ENCODE measurements at places on chromosomes 4 and X.

DNA sequence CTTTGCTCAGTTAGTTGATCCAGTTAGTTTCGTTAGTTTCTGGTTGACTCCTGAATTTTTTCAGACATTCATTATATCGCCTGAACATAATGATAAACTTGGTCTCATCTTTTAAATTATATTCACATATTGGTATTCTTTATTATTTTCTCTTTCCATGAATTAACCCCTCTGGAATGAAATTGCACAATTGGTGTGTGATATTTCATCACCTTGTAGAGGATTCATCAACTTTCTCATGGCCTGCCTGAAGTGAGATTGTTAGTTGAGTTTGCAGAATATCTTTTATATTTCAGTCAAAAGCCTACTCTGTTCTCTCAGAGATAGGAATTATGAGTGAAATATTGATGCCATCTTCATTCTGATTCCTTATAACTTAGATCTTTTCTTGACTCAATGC, 1160.6 kb upstream of the AGA start:
- H3K4me1 ChIP-seq: no peaks in the 10 kb centered on the region
- H3K4me3 ChIP-seq: no peak overlapping the region
- DNase-seq: no peak

DNA sequence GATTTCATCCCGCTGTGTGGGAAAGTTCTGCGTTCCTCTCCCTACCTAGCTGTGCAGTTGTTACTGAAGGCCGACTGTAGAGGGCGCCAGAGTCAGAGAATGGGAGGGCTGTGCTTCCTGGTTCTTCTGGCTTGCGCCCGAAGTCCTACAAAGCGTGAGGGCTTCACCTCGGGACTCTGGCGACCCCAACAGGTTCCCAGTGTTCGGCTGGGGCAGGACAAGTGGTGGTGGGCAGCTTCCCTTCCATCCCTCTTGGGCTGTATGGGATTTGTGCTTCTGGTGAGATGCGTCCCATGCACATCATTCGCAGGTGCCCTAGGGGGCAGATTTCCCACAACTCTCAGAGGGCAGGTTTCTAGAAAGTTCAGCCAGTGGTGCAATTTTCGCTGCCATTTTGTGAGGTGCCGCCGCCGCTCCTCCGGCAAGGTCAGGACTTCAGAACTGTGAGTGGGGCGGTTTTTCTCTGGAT, 27.3 kb downstream of the CT45A1 start:
- no peaks in the 10 kb centered on the region for H3K27me3 ChIP-seq
- no peaks in the 10 kb centered on the region for H3K36me3 ChIP-seq
- DNase-seq: peak; percentile 26
- H3K4me1 ChIP-seq: no peaks in the 10 kb centered on the region

GRCh38 chr4:3238721-3239120, 10.2 kb upstream of the MSANTD1 start:
- DNase-seq: no peak
- peaks cover 3% of the 10 kb centered on the region for H3K36me3 ChIP-seq
- H3K4me3 ChIP-seq: no peak overlapping the region
- H3K27me3 ChIP-seq: no peaks in the 10 kb centered on the region

GRCh38 chr4:175282407-175282806, 364.2 kb downstream of the ADAM29 start:
- no peaks in the 10 kb centered on the region for H3K36me3 ChIP-seq
- no peak overlapping the region for H3K4me3 ChIP-seq
- no peak overlapping the region for H3K27ac ChIP-seq
- no peaks in the 10 kb centered on the region for H3K4me1 ChIP-seq

DNA sequence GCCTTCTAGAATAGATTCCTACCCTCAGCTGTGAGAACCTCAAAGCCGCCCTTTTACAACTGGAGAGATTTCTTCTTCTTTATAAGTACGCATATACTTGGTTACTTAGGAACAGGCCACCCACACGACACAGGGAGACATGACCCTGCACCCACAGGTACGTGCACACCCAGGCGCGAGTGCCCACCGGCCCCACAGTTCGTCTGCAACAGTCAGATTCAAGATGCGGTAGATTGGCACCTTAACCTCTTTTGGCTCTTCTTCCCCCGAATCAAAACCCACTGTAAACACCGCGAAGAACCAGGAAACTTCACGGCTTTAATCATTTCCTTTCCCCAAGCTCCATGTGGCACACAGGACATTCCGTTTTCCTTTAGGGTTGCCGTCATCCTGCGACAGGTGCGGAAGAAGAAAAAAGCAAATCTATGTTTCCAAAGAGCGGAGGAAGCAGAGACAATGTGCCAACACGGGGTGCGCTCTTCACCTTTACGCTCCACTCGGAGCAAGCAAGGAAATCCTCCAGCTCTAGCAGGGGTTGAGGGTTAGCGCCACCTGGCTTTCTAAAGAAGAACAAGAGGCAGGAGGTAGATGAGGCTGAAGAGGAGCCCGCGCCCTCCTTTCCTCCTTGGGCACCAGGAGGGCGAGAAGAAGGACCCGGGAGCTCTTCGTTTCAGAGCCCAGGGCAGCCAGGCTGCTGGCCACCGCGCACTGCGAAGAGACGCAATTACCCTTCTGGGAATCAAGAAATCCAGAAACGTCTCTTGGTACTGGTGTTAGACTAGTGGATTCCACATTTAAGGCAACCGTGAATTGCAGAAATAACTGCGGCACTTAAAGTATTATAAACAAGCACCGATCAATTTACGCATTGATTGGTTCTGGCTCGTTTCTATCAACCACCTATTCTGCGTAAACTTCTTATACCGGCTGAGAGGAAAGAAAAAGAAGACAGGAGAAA, 35.7 kb downstream of the HAND2 start:
- no peak overlapping the region for H3K4me3 ChIP-seq
- no peaks in the 10 kb centered on the region for H3K36me3 ChIP-seq
- no peak overlapping the region for H3K27ac ChIP-seq
- DNase-seq: peak; percentile 71
- peaks cover 4% of the 10 kb centered on the region for H3K4me1 ChIP-seq
- H3K27me3 ChIP-seq: peaks cover 22% of the 10 kb centered on the region

DNA sequence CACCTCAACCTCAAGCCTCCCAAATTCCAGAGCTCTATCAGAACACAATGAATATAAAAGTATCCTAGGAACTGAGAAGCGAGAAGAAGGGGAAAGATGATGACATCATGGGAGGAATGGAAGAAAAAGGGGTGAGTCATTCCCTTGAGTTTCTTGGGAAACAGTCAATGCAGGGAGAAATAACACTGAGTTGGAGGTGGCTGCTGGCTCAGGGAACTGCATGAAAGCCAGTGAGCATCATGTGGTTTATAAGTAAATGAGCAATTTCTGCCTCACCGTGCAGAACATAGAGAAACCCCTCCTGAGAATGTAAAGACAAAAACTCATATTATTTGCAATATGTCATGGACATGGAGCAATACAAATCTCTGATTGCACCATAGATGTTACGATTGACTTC, 73.3 kb downstream of the SHOX start:
- H3K36me3 ChIP-seq: no peaks in the 10 kb centered on the region
- H3K27me3 ChIP-seq: no peaks in the 10 kb centered on the region
- no peak overlapping the region for H3K27ac ChIP-seq
- H3K4me1 ChIP-seq: no peaks in the 10 kb centered on the region

DNA sequence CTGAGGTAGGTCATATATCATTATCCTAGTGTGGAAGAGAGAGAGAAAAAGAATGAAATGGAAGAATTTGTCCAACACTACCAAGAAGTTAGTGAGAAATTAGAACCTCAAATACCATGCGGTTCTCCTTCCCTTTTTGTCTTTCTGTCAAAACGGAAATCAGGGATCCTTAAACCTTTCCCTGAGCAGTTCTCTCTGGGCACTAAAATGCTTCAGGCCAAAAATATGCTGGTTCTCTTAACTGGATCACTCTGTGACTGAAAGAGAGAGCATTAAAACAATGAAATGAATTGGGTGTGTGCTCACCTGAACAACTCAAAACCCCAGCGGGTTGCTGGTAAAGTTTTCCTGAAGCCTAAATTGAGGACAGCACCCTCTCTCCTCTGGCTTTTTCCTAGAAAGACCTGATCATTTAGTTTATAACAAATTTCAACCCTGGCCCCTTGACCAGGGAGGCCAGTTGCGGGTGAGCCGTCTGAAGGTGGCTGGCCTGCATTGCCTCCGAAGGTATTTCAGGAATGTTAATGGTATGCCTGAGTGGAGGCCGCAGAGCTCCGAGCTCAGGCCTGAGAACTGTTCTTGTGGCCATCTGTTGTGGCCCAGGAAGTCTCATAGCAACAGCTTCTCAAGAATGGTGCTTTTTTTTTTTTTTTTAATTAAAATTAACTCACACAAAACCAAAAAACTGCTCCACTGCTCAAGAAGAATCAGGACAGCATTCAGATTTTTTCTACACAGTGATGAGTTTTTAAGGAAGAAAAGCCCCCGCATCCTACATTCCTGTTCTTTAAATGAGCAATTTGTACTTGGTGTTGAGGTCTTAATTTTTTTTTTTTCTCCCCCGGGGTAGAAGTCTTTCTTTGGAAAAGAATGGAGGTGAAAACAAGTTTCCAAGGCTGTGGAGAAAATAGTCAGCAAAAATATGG, 155.1 kb downstream of the SHROOM3 start:
- H3K4me3 ChIP-seq: no peak overlapping the region
- H3K4me1 ChIP-seq: peaks cover 10% of the 10 kb centered on the region
- DNase-seq: peak; percentile 51
- peak overlapping the region; percentile 73 for H3K27ac ChIP-seq
- no peaks in the 10 kb centered on the region for H3K27me3 ChIP-seq

DNA sequence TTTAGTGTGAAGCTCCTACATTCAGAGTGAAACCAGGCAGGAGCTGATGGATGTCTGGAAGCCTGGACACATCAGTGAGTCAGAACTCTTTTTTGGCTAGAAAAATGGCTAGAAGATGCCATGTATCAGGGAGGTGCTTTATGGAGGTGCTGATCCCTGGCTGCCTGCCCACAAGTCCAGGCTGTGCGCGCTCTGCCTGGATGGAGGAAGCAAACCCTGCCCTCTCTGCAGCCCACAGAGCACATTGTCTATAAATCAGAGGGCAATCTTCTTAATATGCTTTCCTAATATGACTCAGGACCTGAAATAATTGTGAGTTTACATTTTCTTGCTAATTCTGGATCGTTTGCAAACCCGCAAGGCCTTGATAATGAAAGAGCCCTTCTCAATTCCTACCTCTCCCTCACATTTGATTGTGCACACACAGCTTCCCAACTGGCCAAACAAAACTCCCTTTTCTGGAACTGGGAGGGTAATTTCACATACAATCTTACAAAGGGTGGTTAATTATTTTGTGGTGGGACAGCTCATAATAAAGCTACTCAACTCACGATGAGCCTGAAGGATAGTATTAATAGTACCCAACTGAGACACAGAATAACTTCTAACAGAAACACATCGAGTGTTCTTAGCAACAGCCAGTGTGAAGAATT, 11.7 kb downstream of the MFAP3L start:
- no peaks in the 10 kb centered on the region for H3K27me3 ChIP-seq
- DNase-seq: no peak
- H3K36me3 ChIP-seq: no peaks in the 10 kb centered on the region

DNA sequence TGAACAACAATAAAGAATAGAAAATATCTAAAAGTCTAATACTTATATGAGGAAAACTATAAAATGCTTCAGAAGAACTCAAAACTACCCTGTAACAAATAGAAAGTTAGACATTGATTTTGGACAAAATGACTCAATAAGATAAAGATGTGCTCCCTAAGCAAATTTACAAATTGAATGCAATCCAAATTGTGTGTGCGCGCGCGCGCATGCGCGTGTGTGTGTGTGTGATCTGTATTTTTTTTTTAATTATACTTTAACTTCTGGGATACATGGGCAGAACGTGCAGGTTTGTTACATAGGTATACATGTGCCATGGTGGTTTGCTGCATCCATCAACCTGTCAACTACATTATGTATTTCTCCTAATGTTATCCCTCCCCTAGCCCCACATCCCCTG, 320.8 kb upstream of the INTU start:
- no peaks in the 10 kb centered on the region for H3K36me3 ChIP-seq
- no peaks in the 10 kb centered on the region for H3K4me1 ChIP-seq
- H3K27ac ChIP-seq: no peak overlapping the region
- no peaks in the 10 kb centered on the region for H3K27me3 ChIP-seq
- DNase-seq: no peak

GRCh38 chrX:112678831-112679230, 907 bp downstream of the LHFPL1 start:
- H3K27ac ChIP-seq: no peak overlapping the region
- no peak for DNase-seq
- no peak overlapping the region for H3K4me3 ChIP-seq
- no peaks in the 10 kb centered on the region for H3K27me3 ChIP-seq

GRCh38 chrX:16930392-16930791, 16.1 kb upstream of the REPS2 start:
- H3K4me1 ChIP-seq: no peaks in the 10 kb centered on the region
- H3K4me3 ChIP-seq: no peak overlapping the region
- no peak overlapping the region for H3K27ac ChIP-seq
- no peak for DNase-seq
- no peaks in the 10 kb centered on the region for H3K27me3 ChIP-seq
- no peaks in the 10 kb centered on the region for H3K36me3 ChIP-seq

DNA sequence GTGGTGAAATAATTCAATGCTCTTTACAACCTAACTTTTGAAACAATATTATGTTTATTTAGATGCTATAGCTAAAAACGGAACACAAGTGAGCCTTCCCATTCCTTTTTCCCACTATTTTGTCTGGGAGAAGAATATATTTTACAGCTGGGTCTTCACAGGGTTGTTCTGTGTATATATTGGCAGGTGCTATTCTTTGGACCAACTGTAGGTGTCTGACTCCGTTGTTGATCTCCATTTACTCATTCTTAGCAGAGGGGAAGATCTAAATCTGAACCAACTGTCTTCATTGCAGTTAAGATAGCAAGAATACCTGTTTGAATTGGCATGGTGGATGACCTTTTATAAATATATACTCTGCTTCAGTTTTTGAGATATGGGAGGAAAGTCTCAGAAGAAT, 257.4 kb downstream of the CFAP299 start:
- no peak overlapping the region for H3K4me3 ChIP-seq
- H3K27me3 ChIP-seq: no peaks in the 10 kb centered on the region
- no peak overlapping the region for H3K27ac ChIP-seq
- no peaks in the 10 kb centered on the region for H3K36me3 ChIP-seq

DNA sequence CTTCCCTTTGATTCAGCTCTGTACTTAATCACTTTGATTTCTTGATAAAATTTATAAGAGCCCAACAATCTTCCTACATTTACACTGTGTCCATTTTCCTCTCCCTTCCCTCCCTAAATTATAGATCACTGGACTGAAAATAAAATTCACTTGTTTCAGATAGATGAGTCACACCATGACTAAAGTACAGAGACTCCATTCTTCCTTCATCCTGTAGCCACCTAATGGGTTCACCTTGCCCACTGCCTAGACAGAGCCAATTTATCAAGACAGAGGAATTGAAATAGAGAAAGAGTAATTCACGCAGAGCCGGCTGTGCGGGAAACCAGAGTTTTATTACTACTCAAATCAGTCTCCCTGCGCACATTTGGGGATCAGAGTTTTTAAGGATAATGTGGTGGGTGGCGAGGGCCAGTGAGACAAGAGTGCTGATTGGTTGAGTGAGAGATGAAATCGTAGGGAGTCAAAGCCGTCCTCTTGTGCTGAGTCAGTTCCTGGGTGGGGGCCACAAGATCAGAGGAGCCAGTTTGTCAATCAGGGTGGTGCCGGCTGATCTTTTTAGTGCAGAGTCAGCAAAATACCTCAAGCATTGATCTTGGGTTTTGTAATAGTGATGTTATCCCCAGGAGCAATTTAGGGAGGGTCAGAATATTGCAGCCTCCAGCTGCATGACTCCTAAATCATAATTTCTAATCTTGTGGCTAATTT, 71.3 kb upstream of the MED14 start:
- H3K4me1 ChIP-seq: no peaks in the 10 kb centered on the region
- H3K27ac ChIP-seq: no peak overlapping the region
- no peak for DNase-seq
- H3K4me3 ChIP-seq: no peak overlapping the region
